ENCODE measurements at places on chromosomes 16 and 17. TPM values are rescaled to one million over a fixed set of nuclear protein-coding genes. Genes with fewer than 3 reads are reported as not detected.

The PITPNC1 gene
- 28.7 TPM for total RNA-seq

The PRR29 gene
- not detected for total RNA-seq

DNA sequence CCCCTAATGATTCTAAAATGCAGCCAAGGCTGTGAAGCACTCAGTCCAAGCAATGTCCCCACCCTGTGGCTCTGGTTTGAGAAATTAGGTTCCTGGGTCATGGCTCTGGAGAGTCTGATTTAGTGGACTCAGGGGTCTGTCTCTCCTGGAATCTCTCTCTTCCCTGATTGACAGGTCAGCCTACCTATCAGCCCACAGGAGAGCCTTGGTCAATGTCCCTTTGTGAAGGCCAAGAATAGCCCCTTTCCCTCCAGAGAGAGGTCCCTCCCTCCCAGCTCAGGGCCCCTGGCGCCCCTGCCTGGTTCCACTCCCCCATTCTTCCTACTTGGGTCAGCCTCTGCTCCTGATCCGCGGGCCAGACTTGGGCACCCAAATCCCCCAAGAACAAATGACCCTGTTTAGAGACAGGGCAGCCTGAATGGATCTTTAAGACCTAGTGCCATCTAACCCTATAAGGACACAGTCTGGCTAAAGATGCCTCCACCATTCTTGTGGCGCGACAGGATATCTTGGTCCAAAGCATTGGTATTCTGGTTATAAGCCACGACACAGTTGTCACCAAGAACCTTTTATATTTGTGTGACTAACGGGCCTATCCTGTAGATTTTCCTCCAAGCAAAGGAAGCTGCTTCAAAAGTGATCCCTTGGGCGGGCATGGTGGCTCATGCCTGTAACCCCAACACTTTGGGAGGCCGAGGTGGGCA is 38.3 kb upstream of the PRSS54 start:
- DNase-seq: no peak

GRCh38 chr16:17850581-17851250 is 380.0 kb upstream of the XYLT1 start:
- DNase-seq: no peak

- DNase-seq: peak; percentile 58
Observed at GRCh38 chr17:49565948-49566491, 9.7 kb upstream of the NXPH3 start.

- no peak for DNase-seq
Observed at GRCh38 chr16:52555572-52555971, 8.6 kb upstream of the TOX3 start.

GRCh38 chr17:32303781-32304288 is 38.1 kb downstream of the C17orf75 start:
- no peak for DNase-seq

DNA sequence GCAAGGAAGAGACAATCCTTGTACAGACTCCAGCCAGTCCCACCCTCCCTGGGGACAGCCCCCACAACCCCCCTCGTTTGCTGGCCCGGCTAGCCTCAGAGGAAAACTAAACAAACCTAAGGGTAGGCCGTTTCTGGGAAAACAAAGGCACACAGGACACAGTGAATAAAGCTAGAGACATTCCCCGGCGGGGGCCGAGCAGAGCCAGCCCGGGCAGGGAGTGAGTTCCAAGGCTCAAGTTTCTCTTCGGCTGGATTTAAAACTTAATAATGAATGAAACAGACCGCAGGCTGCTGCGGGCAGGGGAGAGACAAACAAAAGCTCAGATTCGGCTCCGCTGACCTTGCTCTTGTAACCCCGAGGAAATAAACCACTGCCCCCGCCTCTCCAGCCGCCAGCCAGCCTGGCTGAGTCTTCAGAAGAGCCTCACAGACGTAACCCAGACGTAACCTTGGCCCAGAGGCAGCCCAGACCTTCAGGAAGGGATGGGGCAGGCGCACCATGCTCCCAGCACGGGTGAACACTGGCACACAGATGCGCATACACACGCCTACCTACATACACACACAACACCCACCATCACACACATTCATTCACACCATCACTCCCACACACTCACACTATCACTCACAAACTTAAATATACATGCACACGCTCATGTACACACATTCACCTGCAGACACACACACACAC is 216.0 kb downstream of the ZNF423 start:
- no peak for DNase-seq

DNA sequence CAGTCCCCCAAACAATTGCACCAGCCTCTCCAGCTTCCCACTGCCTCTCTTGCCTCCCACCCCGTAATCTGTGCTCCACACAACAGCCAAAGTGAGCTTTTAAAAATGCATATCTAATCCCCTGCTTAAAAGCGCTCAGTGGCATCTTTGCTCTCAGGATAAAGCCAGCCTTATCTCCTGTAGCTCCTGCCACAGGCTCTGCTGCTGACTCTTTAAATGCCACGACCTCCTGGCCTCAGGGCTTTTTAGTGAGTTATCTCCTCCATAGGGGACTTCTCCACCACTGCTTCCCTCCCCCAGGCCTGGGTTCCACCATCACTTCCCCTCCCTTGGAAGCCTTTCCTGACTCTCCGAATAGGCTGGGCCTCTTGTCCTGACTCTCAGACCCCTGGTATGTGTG is 98.6 kb downstream of the GNAO1 start:
- DNase-seq: no peak

DNA sequence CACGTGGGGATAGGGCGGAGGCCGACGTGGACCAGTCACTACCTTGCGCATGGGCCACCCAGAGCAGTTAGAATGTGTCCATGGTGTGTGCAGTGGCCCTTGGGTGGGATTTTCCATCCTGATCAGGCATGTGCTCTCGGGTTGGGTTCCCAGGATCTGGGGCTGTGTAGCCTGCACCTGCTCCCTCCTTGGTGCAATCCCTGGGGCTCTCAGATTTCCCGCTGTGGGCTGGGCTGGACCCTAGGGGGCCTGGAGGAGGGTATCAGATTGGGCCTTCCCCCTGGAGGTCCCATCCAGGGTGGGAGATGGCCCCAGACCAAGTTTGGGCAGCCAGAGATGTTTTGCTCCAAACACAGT is 1.3 kb downstream of the SMTNL2 start:
- no peak for DNase-seq

- DNase-seq: peak; percentile 98
Observed at GRCh38 chr16:80027007-80027965, 426.7 kb upstream of the MAF start.

DNA sequence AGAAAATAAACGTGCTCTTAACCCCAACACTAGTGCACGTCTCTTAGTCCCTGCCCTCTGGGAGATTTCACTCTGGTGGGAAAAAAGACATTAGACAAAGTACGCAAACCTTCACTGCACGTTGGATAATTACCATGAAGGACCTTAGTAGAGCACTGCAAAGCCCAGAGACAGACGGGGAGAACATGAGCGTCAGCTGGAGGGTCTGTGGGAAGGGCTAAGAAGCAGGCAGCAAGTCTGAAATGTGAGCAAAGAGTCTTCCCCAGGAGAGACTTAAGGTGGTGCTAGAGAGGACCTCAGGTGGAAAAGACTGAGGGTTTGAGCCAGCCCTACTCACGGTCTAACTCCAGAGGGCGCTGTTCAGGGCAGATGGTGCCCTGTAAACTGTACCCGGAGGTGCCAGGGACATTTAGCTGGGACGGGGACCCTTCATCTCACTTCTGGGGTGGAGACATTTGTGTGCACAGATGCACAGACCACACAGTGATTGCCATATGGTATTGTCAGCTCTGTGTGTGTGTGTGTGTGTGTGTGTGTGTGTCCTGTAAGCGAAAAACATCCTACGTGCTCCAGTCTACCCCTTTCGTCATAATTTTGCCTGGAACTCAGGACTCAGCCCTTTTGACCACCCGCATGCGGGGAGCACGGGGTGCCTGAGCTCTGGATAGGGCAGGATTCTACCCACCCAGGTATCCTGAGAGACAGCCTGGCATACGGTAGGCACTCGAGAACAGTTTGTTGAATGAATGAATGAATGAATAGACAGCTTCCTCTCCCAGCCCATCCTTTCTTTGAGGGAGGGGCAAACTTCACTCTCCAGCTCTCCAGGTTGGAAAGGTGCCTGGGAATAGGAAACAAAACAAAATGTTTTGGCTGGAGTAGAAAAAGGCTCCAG is 10.1 kb upstream of the STAC2 start:
- DNase-seq: peak; percentile 57

GRCh38 chr16:57600952-57601580 is 27.4 kb upstream of the ADGRG1 start:
- no peak for DNase-seq

DNA sequence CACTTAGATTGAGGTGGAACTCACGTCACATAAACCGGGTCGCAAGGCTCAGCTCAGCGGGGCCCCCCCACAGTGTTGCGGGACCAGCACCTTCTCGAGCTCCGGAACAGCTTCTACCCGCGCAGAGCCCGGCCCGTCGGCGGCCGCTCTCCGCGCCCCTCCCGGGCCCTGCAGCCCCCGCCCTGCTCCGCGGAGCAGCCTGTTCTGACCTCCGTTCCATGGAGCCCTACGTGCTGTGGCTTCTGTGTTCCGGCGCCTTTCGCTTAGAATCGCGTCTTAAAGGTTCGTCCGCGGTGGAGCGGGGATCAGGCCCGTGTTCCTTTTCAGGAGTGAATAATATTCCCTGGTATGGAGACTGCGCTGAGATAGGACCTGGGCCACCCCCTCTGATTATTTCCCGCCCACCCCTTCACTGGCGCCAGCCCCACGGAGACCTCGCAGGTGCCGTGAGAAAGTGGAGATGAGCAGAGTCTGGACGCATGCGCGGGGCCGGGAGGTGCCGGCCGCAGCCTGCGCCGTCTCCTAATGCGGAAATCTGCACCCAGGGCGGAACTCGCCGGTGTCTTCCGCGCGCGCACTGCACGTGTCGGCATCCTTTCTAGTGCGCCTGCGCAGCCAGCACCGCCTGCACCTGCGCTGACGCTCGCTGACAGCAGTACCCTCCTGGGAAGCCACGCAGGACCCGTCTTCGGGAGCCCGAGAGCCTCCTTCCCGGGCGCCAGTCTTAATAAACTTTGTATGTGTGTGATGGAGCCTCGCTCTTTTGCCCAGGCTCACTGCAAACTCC is 30.9 kb downstream of the ZNF778 start:
- no peak for DNase-seq

DNA sequence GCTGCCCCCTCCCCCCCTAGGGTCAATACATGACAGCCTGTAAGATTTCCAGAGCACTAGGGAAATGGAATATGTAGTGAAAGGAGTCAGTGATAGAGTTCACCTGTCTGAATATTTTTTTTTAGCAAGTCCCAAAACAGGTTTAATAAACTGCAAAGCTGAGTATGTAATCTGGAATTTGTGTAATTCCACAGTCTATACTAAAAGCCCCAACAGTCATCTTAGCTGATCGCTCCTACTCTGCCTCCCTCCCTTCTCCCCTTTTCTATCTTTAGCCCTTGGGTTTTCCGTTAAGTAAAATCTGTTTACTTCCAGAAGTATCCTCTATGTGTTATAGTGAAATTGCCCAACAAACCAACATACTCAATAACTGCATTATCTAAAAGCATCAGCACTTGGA is 3.5 kb downstream of the CDH13 start:
- peak; percentile 53 for DNase-seq

The OVCA2 gene
- 69.0 TPM for total RNA-seq

- no peak for DNase-seq
Observed at GRCh38 chr16:81608523-81609209, 164.1 kb downstream of the CMIP start.

GRCh38 chr17:13822700-13823099 is 221.0 kb upstream of the HS3ST3A1 start:
- DNase-seq: no peak

The PRSS8 gene
- 15.0 TPM for total RNA-seq

GRCh38 chr17:47218896-47219430 is 9.8 kb downstream of the MYL4 start:
- DNase-seq: no peak

GRCh38 chr17:74567397-74567796 is at the start of gene CD300H:
TSS of gene CD300H (minus strand) at chr17:74567509.
- DNase-seq: no peak

The ZFP90 gene
- total RNA-seq: 21.5 TPM

The TAC4 gene
- not detected for total RNA-seq

GRCh38 chr16:86585821-86586611 is 7.7 kb downstream of the FOXL1 start:
- DNase-seq: peak; percentile 80

DNA sequence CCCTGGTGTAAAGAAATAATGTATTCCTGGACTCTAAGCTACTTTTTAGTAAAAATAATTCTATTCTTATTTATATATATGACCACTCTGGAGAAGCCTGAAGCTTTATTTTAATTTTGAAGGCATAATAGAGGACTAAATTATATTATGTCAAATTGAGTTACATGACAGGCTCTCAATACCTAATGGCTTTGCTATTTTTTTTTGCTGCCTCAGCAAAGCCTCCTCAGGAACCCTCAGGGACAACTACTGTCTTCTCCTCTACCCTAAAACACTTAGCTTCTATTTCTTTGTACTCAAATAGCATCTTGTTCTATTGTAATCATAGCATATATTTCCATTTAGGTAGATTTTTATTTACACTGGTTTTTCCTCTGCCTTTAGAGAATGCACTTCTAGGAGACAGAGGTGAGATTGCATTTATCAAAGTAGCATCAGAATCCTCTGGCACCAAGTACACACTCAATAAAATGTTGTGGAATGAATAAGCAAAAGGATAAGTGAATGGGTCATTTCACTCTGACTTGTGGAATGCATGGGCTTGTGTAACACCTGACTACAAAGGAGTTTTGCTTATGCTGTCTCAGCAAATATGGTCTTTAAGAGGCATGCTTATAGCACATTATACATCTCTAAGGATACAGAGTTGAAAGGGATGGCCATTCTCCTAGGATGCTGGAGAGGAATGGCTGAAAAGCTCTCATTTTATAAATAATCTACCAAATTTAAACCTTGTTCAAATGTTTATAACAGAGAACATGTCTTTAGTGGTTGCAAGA is 605.2 kb downstream of the KCNJ2 start:
- DNase-seq: no peak

DNA sequence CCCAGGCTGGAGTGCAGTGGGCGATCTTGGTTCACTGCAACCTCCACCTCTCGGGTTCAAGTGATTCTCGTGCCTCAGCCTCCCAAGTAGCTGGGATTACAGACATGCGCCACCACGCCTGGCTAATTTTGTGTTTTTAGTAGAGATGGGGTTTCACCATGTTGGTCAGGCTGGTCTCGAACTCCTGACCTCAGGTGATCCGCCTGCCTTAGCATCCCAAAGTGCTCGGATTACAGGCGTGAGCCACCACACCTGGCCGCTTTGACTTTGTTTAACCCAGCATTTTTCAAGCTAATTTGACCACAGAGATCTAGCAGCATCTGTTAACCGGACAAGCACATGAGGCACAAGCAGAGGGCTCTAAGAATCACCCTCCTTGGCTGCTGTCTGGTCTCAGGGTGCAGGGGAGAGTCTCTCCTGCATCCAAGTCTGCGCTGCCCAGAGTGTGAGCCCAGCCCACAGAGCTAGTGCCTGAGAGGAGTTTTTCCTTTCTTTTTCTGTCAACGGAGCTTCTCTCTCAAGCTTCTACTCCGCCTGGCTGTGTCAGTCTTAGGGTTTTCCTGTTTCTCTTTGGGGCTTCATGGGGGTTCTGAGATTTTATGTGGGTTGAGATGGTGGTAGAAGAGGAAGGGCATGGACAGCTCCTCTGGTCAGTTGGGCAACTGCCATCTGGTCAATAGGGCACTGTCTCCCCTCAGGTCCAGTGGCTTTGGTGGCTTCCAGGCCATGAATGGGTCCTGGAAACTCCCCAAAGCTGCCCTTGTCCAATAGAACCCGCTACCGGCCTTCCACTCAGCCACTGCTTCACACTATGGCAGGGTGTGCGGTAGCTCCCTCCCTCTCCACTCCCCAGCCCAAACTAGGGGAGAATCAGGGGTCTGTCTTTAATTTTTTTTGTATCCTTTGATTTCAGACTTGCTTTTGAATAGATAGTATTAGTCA is 59.6 kb downstream of the TNFRSF13B start:
- no peak for DNase-seq

The TOP2A gene
- total RNA-seq: 2.0 TPM

GRCh38 chr16:3155181-3155580 is 20.4 kb downstream of the ZNF213 start:
- no peak for DNase-seq
